CD14-positive monocyte (primary cell): ENCODE measurements at places on chromosomes 12 and 14. TPM values are rescaled to one million over a fixed set of nuclear protein-coding genes. Genes with fewer than 3 reads are reported as not detected.

The DEGS2 gene
- 0.06 and 0.07 TPM in 2 replicates for polyA plus RNA-seq

GRCh38 chr14:103144085-103144484 is 20.8 kb downstream of the TNFAIP2 start:
- H3K27me3 ChIP-seq, result no peaks in the 10 kb centered on the region
- H3K27ac ChIP-seq, result no peak overlapping the region
- H3K4me1 ChIP-seq, result no peaks in the 10 kb centered on the region
- no peak overlapping the region for H3K4me3 ChIP-seq
- no peak for DNase-seq

DNA sequence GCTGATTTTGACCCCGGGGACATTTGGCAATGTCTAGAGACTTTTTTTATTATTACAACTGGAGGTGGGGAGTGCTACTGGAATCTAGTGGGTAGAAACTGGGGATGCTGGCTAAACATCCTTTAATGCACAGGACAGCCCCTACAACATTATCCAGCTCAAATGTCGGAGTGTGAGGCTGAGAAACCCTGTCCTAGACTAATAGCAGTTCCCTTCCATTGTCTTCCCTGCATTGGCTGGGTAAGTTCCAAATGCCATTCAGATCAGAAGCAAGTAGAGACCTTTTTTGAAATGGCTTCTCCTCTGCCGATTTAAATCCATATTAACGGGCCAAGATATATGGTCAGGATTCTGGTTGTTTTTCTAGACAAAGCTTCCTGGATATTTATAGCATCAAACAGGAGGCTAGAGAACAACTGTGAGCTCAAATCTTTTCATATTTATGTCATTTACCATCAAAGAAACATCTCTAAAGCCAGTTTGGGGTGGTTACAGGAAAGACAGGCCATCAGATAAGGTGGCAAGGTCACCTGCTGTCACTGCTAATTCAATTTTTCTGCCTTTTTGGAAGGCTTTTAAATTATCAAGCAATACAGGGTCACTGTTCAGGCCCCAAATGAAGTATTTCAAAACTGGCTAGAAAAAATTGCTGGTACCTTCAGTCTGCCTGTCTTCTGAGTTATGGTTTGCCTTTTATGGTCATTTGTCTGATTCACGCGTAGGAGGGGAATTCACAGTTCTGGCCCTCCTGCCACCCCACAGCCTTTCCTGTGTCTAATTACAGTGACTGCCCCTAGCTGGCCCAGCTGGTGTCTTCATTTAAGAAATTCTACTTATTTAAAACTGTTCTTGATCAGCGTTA is 20.1 kb upstream of the AKAP5 start:
- no peak overlapping the region for H3K4me3 ChIP-seq
- DNase-seq, result no peak

DNA sequence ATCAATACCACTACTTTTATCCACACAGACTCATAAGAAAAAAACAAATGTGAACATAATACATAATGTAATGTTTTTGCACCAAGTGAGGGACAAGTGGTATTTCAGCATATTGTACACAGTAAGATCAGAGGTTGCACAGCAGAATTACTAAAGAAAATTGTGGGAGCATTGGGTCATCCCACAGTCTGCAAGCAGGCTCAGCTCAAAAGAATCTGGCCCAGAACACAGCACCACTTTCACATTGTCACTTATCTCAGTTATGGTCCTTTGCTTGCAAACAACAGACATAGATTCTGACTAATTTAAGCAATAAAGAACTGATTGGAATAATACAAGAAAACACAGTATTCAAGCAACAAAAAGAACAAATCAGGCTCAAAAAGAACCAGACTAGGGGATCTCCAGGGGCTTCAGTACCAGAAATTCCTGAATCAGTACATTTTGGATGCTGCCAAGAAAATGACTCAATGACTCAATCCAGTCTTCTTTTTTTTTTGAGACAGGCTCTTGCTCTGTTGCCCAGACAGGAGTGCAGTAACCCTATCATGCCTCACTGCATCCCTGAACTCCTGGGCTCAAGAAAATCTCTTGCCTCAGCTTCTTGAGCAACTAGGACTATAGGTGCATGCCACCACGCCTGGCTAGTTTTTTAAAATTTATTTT is 42.9 kb upstream of the EEA1 start:
- H3K4me3 ChIP-seq, result no peak overlapping the region
- no peaks in the 10 kb centered on the region for H3K27me3 ChIP-seq
- no peak for DNase-seq
- H3K27ac ChIP-seq, result peak overlapping the region; percentile 90
- no peaks in the 10 kb centered on the region for H3K36me3 ChIP-seq

DNA sequence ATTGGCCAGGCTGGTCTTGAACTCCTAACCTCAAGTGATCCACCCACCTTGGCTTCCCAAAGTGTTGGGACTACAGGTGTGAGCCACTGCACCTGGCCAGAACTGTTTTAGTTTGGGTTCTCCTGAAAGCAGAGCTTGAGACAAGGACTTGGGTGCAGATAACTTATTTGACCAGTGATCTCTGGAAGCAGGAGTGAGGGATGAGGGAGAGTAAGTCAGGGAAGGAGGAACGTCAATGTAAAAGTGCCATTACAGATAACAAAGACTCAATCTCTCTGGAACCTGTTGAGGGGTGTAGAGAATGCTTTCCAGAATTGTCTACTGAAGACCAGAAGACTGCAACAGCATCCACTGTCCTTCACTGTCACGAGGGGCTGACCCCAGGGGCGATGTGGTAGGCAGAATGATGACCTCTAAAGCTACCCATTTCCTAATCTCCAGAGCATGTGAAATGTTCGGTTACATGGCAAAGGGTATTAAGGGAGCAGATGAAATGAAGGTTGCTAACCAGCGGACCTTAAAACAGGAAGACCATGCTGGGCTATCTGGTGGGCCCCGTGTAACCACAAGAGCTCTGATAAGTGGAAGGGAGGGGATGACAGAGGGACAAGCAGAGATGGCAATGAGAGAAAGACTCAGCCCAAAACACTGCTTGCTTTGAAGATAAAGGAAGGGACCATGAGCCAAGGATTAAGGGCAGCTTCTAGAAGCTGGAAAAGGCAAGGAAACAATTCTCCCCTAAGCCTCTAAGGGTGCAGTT is 207.8 kb downstream of the RBM19 start:
- DNase-seq, result no peak
- H3K27me3 ChIP-seq, result no peaks in the 10 kb centered on the region
- H3K27ac ChIP-seq, result no peak overlapping the region
- no peak overlapping the region for H3K4me3 ChIP-seq
- H3K36me3 ChIP-seq, result no peaks in the 10 kb centered on the region

The OR2AP1 gene
- not detected in 2 replicates for polyA plus RNA-seq

The ZFYVE1 gene
- polyA plus RNA-seq, result 18.1 and 18.6 TPM in 2 replicates

GRCh38 chr12:118448341-118448740 is 72.0 kb downstream of the SUDS3 start:
- H3K27me3 ChIP-seq, result no peaks in the 10 kb centered on the region
- H3K27ac ChIP-seq, result no peak overlapping the region
- H3K4me1 ChIP-seq, result no peaks in the 10 kb centered on the region
- DNase-seq, result no peak

DNA sequence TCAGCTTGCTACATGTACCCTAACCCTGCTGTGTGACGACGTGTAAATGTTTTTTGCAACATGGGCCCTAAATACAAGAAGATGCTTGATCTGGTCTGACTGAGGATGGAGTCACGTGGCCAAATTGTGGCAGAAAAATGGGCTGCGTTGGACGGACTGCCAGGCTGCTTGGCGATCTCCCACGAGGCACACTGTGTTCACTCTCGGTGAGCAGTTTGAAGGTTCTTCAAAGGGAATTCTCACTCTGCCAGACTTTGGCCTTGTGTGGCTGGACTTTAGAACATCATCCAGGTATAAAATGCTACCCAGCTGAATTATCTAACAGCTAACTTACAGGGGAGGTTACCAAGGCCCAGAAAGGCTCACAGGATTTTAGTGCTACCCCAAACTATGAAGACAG is 85.1 kb downstream of the KDM2B start:
- H3K36me3 ChIP-seq, result peaks cover 11% of the 10 kb centered on the region
- peaks cover 20% of the 10 kb centered on the region for H3K4me1 ChIP-seq
- H3K4me3 ChIP-seq, result no peak overlapping the region
- H3K27me3 ChIP-seq, result no peaks in the 10 kb centered on the region

GRCh38 chr14:100350986-100351385 is 27.8 kb downstream of the SLC25A47 start:
- H3K4me3 ChIP-seq, result no peak overlapping the region
- peaks cover 14% of the 10 kb centered on the region for H3K4me1 ChIP-seq
- H3K27ac ChIP-seq, result peak overlapping the region; percentile 61
- no peak for DNase-seq

The CD4 gene
- polyA plus RNA-seq, result 269 TPM

GRCh38 chr14:32925439-32925838 is 13.2 kb upstream of the NPAS3 start:
- no peaks in the 10 kb centered on the region for H3K4me1 ChIP-seq
- peaks cover 2% of the 10 kb centered on the region for H3K27me3 ChIP-seq
- no peak overlapping the region for H3K27ac ChIP-seq
- H3K36me3 ChIP-seq, result no peaks in the 10 kb centered on the region

DNA sequence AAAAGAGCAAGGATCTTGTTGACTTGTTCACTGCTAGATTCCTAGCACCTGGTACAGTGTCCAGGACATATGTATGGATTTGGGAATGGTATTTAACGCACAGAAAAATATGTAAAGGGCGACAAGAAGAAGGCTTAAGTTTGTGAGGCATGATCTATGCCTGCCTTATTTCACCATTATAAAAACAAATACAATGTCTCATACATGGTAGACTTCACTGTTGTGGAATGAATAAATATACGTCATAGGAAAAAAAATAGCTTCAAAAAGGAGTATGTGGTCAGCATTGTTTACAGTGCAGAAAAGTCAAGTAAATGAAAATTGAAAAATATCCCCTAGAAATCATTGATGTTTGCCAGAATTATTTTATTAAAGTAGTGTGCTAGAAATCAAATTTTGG is 30.0 kb downstream of the HCFC2 start:
- H3K36me3 ChIP-seq, result peaks cover 97% of the 10 kb centered on the region
- H3K4me1 ChIP-seq, result no peaks in the 10 kb centered on the region
- H3K27me3 ChIP-seq, result no peaks in the 10 kb centered on the region
- no peak for DNase-seq
- H3K27ac ChIP-seq, result no peak overlapping the region
- H3K4me3 ChIP-seq, result no peak overlapping the region

The SLC17A8 gene
- not detected in 2 replicates for polyA plus RNA-seq

- no peaks in the 10 kb centered on the region for H3K27me3 ChIP-seq
- H3K4me1 ChIP-seq, result no peaks in the 10 kb centered on the region
- H3K4me3 ChIP-seq, result no peak overlapping the region
- no peak overlapping the region for H3K27ac ChIP-seq
Measured at GRCh38 chr12:19012965-19013364, 116.6 kb upstream of the PLEKHA5 start.
